ENCODE measurements at places on chromosomes 7 and 10.

GRCh38 chr7:31971049-31971667 is 99.0 kb downstream of the PDE1C start:
- DNase-seq = no peak

- DNase-seq = no peak
Observed at GRCh38 chr10:107085665-107086525, 78.6 kb downstream of the SORCS1 start.

- DNase-seq = no peak
Observed at GRCh38 chr10:15856328-15857015, 3.8 kb downstream of the MINDY3 start.

- no peak for DNase-seq
Observed at GRCh38 chr7:41709621-41710020, 6.7 kb upstream of the INHBA start.

- DNase-seq = no peak
Observed at GRCh38 chr10:125015356-125015944, 73.5 kb downstream of the ZRANB1 start.

GRCh38 chr10:84540022-84540616 is 211.7 kb downstream of the CCSER2 start:
- no peak for DNase-seq

- DNase-seq = no peak
Observed at GRCh38 chr10:118800920-118801319, 46.1 kb upstream of the CACUL1 start.

- DNase-seq = no peak
Observed at GRCh38 chr10:110511734-110512449, 14.2 kb downstream of the DUSP5 start.

- DNase-seq = no peak
Observed at GRCh38 chr7:139523968-139524815, 707 bp downstream of the CLEC2L start.

DNA sequence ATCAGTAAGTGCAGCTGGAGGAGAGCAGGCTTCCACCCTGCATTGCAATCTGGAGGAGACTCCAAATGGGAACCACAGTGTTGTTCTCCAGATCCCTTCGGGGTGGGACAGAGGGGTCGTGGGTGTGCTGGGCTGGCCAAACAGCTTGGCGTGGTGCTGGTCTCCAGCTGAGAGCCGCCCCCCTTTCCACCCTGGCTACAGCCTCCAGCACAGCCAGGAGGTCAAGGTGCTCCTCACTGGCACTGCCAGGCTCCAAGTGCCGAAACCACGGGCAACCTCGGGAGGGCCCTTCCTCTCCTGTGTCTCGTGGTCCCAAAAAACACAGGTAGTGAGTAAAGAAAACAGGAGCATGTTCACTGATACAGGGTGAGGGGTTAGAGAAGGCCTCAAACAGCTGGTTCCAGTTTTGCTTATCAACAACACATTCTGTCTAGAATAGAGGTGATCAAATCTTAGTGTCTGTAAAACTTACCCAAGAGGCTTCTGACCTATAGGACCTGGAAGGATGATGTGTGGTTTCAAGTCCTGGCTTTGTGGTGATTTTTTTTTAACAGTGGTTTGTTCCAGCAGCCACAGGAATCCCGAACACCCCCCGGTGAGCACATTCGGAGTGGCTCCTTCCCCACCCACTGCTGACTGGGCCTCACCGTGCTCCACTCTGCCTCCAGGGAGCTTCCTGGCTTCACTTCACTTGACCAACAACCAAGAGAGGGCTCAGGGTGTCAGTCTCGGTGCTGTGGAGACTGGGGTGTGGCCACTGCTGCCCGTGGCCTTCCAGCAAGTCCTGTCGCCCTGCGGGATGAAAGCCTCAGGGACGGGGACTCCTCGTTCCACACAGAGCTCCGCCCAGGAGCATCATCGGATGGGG is 31.2 kb upstream of the EN2 start:
- DNase-seq = no peak

GRCh38 chr7:130432886-130433285 is 7.9 kb downstream of the CEP41 start:
- no peak for DNase-seq

DNA sequence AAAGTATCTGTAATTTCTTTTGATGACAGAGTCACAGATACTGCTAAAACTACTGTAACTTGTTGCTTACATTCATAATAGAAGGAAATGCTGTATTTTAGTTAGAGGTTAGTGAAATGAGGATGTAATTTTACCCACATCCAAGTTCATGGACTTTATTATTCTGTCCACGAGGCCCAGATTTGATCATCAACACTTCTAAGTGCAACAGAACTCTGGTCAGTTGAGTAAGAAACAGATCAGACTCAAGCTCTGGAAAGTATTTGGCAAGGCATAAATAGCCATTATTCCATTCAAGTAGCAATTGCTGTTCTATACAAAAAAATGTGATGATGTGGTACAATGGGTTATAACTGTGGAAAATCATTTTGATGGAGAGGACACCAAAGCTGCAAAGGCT is 22.3 kb downstream of the ACADSB start:
- no peak for DNase-seq

DNA sequence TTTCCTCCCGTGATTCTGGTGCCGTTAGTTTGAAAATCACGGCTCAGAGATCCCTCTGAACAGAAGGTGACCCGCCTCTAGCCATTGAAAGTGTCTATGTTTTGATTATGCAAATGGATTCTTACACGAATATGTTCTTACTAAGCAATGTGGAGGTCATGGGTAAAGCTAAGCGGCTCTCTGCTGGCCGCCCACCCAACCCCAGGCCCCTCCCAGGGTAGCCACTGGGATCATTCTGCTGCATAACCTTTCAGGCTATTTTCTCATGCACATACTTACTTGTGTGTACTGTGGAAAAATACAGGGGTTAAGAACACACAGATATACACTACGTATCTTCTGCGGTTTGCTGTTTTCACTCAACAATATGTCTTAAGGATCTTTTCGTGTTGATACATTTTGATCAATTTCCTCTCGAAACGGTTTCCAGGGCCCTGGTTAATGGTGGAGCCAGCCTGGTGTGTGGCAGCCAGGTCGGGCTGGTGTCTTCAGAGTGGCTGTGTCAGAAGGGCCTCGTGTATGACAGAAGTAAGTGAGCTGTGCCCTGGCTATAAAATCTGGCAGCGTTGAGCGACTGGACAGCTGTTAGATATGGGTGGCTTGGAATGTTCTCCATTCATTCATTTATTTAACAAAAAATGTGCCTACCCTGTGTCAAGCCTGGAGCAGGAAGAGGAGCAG is 29.9 kb downstream of the ZNF783 start:
- DNase-seq = no peak

- no peak for DNase-seq
Observed at GRCh38 chr7:3510101-3511020, 209.3 kb downstream of the SDK1 start.

- no peak for DNase-seq
Observed at GRCh38 chr7:41425926-41426325, 277.0 kb downstream of the INHBA start.

GRCh38 chr10:70981936-70982335 is 93.6 kb upstream of the PCBD1 start:
- DNase-seq = no peak

DNA sequence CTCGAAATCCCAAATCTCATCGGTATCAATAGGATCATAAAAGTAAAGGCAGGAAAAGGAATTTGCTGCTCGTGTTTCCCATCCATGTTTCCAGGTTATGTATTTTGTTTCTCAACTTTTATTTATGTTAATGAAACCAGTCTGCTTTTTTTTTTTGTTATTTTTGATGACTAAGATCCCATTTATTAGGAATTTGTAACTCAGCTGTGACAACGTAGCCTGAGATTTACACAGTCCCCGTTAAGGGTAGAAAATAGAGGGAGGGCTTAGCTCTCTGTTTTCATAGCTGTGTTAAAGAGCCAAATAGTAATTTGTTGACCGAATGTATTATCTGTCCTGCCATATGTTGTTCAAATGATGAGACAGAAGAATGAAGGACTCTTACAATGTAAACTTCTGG is 164.0 kb downstream of the MGMT start:
- no peak for DNase-seq

DNA sequence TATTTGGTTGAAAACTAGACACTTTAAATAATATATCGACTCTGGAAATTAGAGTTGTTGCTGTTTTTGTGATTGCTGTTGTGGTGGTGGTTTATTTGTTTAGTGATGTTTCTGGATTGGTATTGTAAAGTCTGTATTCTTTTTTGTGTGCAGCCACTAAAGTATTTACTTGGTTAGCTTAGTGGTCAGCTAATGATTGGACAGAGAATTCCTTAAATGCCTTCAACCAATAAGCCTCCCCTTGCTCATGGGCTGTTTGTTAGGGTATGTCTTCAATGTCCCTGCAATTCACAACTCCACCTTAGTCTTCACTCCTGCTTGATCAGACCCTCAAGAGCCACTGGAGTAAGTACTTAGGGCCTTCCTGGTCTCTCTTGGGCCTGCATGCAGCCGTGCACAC is 71.0 kb downstream of the PAXIP1 start:
- no peak for DNase-seq

DNA sequence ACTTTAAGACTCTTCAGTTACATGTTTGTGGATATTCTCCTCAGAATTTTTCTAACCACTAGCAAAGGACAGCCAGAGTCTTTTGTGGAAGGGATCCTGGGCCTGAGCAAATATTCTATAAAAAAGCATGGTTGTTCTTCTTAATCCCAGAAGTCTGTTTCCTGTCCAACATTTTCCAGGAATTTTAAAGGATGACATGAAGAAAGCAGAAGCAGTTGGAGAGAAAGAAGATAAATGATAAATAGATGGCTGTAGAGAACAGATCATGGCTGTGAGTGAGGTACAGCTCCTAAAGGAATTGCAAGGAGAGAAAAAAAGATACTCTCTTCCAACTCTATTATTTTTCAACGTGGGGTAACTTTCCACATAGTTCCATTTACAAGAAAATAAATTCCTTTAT is 91.8 kb upstream of the STEAP4 start:
- no peak for DNase-seq

GRCh38 chr10:24814568-24815313 is 91.1 kb upstream of the ARHGAP21 start:
- no peak for DNase-seq

DNA sequence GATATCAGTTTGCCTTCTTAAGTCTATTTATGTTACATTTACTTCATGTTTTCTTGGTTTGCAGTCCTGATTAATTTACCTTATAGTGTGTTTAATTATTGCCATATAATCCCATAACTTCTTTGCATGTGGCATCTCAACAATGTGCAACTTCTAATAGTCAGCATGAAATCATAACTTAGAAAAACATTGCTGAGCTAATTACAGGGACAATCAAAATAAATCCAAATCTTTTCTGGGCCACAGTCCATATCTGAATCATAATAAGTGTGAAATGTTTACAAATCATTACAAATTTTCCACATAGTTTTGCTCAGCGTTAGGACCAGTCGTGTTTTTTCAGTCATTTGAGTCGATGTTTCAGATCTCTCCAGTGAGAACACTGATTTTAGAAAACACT is 29.1 kb upstream of the CABCOCO1 start:
- DNase-seq = no peak

GRCh38 chr7:3455806-3456595 is 154.9 kb downstream of the SDK1 start:
- no peak for DNase-seq

GRCh38 chr10:359762-360161 is 224.5 kb downstream of the ZMYND11 start:
- DNase-seq = no peak

DNA sequence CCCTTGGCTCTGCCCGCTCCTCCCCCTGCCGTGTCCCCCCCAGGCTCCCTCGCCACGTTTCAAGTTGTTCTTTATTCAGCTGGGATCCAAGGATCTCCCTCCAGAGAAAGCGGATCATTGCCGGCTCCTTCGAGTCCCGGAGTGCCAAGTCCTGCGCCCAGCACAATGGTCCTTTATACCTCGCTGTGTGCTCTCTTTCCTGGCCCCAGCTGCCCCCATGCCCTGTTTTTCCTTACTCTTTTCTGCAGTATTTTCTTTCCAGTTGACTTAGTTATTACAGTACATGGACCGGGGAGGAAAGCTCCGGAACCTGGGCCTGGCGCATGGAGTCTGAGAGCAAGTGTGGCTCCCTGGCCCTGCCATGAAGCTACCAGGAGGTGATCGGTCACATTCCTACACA is 88.1 kb upstream of the KMT2C start:
- DNase-seq = no peak

GRCh38 chr10:99806091-99806490 is 23.7 kb downstream of the ABCC2 start:
- DNase-seq = no peak

- DNase-seq = no peak
Observed at GRCh38 chr7:70674571-70675010, 457.4 kb upstream of the GALNT17 start.

GRCh38 chr10:131997366-131998049 is 15.8 kb upstream of the BNIP3 start:
- no peak for DNase-seq

GRCh38 chr10:28975891-28976531 is 298.7 kb downstream of the BAMBI start:
- DNase-seq = no peak

GRCh38 chr10:43352951-43353350 is 18.5 kb upstream of the FXYD4 start:
- no peak for DNase-seq

DNA sequence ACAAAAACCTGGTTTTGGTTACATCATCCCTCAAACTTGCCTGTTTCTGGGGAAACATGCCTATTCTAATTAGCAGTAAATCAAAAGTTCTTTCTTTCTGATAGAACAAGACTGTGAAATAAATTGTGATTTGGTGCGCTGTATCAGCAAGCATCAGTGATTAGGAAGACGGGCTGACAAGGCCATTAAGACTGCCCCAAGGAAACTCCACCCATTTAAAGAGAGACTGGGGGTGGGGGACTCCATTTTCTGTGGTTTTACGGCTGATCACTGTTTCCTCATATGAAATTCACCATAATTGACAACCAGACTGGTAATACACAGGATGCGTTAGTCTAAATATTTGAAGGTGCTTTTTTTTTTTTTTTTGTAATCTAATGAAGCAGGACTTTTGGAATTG is 68.7 kb downstream of the MBL2 start:
- no peak for DNase-seq

- no peak for DNase-seq
Observed at GRCh38 chr7:1239803-1240516, 7.3 kb downstream of the UNCX start.

DNA sequence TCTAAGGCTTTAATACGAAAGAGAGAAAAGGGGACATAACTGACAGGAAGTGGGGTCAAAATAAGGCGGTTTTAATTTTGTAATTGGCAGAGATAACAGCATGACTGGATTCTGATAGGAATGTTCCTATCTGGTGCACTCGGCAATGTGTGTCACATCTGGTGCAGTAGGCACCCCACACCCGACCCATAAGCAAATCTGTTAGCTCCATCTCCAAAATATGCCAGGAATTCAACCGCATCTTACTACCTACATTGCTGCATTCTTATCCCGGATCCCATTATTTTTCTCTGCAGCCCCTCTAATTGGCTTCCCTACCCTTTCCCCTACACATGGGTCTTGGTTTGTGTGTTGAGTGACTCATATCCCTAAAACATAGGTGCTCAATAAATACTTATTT is 19.1 kb upstream of the GALNT11 start:
- no peak for DNase-seq

DNA sequence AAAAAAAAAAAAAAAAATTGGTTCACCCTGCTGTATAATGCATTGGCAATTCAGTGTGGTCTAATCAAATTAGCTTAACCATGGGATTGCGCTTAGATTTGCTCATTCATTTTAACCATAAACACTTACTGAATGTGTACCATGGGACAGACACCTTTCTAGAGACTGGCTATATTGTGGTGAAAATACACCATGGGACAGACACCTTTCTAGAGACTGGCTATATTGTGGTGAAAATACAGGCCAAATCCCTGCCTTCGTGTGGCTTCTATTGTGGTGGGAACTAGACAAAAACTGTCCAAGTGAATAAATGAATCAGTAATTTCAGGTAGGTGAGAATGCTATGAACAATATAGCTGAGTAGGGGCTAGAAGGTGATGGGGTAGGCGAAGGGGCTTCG is 10.2 kb upstream of the REPIN1 start:
- no peak for DNase-seq
